ENCODE measurements at places on chromosomes 3 and 15.

DNA sequence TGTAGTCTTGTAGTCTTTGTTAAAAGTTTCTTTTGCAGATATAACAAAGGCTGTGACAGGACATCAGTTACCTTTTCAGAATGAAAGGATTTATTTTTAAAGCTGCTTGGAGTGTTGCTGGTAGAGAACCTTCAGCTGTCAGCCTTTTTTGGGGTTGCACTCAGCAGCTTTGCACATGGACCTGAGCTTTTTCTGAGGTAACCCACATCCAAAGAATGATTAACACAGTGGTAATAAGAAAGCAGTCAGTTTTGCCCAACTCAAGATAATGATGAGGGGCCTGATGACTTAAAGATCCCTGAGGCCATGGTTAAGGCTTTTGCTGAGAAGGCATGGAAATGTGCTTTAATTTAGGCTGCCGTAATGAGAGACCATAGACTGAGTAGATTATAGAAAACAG, 1042.7 kb downstream of the PLOD2 start:
- no peak for DNase-seq

DNA sequence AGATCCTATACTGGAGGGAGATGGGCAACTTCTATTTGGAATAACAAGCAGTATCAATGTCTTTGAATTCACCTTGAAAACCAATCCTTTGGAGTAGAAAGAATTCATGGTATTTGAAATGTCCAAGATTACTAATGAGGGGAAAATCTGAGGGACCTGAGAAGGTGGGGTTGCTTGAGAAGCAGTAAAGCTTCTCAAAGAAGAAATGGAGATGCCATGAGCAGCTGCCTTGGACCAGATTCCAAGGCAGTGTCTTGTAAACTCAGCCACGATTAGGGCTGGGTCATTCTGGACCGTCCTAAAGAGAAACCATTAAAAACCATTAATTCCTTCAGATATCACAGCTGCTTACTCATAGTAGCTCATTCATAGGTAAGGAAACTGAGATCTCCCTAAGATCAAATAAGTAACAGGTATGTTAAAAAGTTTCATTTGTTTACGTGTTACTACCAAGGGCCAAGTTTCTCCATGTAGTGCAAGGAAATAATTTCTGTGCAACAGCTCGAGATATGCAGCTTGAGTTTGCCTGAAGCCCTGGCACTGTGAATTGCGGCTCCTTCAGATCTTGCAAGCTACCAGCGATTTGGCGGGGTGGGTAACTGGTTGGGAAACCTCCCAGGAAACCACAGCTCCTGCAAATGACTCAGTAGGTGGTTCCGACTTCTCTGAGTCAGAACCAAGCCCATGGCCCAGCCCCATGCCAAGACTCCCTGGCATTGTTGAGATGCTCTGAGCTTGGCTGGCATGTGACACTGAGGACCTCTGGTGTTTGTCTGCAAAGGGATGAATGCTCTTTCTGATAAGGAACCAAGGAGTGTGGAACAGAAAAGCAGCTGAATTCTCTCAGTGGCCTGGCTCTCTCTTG, 296.8 kb downstream of the RORA start:
- DNase-seq: peak; percentile 33

- no peak for DNase-seq
Observed at GRCh38 chr15:35107122-35107521, 22.0 kb upstream of the NANOGP8 start.

DNA sequence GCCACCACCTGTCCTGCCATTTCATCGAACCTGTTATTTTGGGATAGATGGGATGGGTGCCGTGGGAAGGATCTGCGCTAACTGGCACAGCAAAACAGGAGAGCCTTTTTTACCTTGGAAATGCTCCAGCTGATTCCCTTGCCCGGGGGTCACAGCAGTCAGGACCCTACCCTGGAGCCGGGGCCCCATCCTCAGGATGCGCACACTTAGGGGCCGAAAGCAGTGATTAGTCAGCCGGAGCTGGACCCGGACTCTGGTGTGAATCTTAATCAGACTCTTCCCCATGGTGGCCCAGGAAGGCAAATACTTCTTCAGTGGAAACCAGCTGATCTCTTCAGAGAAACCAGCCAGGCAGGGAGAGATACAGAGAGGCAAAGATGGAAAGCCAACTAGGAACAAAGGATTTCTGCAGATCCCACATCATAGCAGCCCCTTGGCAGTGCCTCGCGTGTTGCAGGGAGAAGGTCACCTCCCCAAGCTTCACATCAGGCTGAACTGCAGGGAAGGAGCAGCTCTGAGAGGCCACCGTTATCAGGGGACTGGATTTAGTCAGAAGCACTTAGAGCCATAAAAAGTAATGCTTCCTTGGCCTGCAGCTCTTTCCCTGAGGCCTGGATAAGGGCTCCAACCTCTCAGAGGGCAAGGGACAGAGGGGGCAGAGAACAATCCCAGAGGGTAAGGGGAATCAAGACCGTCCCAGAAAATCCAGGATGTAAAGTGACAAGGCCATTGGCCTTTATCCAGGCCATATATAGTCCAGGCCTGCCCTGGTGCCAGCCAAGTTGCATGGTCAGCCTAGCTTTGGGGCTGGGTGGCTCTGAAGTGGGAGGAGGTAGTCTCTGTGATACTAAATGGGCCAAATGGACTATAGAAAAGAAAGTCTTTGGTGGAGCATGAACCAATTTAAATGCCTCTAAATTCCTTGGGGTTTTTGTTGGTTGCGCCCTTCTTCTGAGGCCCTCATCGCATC, 52.9 kb downstream of the WDR76 start:
- DNase-seq: no peak

DNA sequence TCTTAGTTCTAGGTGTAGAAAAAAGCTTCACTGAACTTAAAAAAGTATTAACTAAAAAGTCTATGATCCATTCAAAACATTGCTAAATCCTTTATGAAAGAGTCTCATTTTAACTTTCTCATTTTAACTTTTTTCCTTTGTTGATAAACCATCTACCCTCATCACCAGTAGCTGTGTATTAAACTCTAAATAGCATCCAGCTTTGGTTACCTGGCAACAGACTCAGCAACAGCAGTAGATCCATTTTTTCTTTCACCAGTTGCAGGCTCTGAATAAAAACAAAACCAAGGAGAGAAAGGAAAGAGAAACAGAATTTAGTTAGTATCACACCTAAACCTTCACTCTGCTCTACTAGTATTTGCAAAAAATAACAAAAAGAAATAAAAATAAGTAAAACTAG, 51.6 kb downstream of the TP53BP1 start:
- DNase-seq: no peak
